ENCODE measurements at places on chromosomes 7 and 10. TPM values are rescaled to one million over a fixed set of nuclear protein-coding genes. Genes with fewer than 3 reads are reported as not detected.

DNA sequence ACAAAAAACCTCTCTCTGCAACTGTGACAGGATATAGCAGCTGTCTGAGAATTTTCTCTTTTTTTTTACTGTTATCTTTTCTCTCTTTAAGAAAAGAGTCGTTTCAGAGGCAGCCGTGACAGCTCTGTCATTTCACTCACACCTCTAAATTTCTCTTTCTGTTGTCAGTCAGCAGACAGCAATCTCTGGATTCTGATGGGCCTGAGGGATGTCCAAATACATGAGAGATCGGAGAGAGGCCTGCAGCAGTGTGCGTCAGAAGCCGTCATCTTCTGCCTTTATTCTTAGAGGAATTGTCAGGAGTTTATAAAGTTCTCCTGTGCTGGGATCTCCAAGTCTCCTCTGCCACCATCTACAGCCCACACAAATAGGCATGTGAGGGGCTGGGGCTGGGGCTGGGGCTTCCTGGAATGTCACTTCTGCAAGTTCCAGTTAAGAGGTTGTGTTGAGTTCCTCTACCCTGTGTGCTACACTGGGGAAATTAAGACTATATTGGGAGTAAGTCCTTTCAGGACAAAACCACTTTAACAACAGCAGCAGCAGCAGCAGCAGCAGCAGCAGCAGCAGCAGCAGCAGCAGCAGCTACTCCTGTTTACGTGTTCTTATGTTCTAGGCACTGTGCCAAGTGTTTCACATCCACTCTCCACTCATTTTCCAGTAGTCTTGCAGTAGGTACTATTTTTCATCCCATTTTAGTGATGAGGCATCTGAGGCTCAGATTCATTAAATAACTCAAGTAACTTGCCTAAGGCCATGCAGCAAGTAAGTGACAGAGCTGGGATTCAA, 541.3 kb downstream of the LRMDA start:
- no peak for DNase-seq
- no peaks in the 10 kb centered on the region for H3K27me3 ChIP-seq
- H3K36me3 ChIP-seq = no peaks in the 10 kb centered on the region
- H3K4me3 ChIP-seq = no peak overlapping the region
- no peak overlapping the region for H3K27ac ChIP-seq

- no peak overlapping the region for H3K4me3 ChIP-seq
- no peaks in the 10 kb centered on the region for H3K4me1 ChIP-seq
- DNase-seq = no peak
- no peaks in the 10 kb centered on the region for H3K27me3 ChIP-seq
- H3K27ac ChIP-seq = no peak overlapping the region
- no peaks in the 10 kb centered on the region for H3K36me3 ChIP-seq
These were observed 64.0 kb upstream of the CDK1 start for GRCh38 chr10:60714233-60714632.

DNA sequence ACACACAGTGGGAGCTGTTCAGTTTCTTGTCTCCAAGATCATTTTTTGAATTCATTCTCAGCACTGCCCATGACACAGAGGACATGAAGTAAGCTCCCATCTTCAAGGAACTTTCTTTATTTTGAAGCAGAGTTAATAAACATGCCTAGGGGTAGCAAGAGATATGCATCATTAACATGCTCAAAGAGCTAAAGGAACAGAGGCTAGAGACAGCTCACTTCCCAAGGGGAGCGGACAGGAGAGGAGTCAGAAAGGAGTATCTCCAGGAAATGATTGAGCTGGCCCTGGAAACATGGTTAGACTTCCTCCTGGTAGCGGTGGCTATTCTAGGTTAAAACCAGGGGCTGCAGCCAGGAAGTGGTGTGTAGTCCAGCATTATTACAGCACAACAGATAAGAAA, 135.9 kb downstream of the GPAM start:
- no peak overlapping the region for H3K4me3 ChIP-seq
- no peaks in the 10 kb centered on the region for H3K27me3 ChIP-seq
- DNase-seq = no peak
- H3K27ac ChIP-seq = no peak overlapping the region

GRCh38 chr10:119199231-119199992, 8.0 kb upstream of the GRK5 start:
- H3K36me3 ChIP-seq = no peaks in the 10 kb centered on the region
- no peaks in the 10 kb centered on the region for H3K27me3 ChIP-seq
- no peaks in the 10 kb centered on the region for H3K4me1 ChIP-seq
- no peak overlapping the region for H3K27ac ChIP-seq
- DNase-seq = peak; percentile 63

- no peak overlapping the region for H3K4me3 ChIP-seq
- no peaks in the 10 kb centered on the region for H3K27me3 ChIP-seq
- H3K36me3 ChIP-seq = peaks cover 7% of the 10 kb centered on the region
- DNase-seq = no peak
- H3K27ac ChIP-seq = no peak overlapping the region
These were observed 24.8 kb downstream of the ZC3HAV1 start for GRCh38 chr7:139084709-139085108.

- no peak overlapping the region for H3K27ac ChIP-seq
- no peaks in the 10 kb centered on the region for H3K27me3 ChIP-seq
- no peaks in the 10 kb centered on the region for H3K4me1 ChIP-seq
- no peak for DNase-seq
- H3K4me3 ChIP-seq = no peak overlapping the region
These were observed 445.0 kb downstream of the PTPRN2 start for GRCh38 chr7:158142657-158143056.

- no peaks in the 10 kb centered on the region for H3K27me3 ChIP-seq
These were observed at the start of gene HK1 for GRCh38 chr10:69278446-69278963. Gene HK1, plus strand, starts transcription at chr10:69278496.

GRCh38 chr7:12609561-12609960, 39.0 kb downstream of the SCIN start:
- no peaks in the 10 kb centered on the region for H3K4me1 ChIP-seq
- no peak overlapping the region for H3K27ac ChIP-seq
- no peak overlapping the region for H3K4me3 ChIP-seq
- DNase-seq = no peak
- no peaks in the 10 kb centered on the region for H3K36me3 ChIP-seq

GRCh38 chr7:142308326-142308725, 50.5 kb upstream of the PRSS58 start:
- H3K27me3 ChIP-seq = no peaks in the 10 kb centered on the region
- no peak for DNase-seq
- no peaks in the 10 kb centered on the region for H3K4me1 ChIP-seq
- no peak overlapping the region for H3K27ac ChIP-seq
- H3K36me3 ChIP-seq = no peaks in the 10 kb centered on the region

GRCh38 chr7:2713370-2713769, 25.4 kb downstream of the AMZ1 start:
- no peak for DNase-seq
- H3K27me3 ChIP-seq = no peaks in the 10 kb centered on the region
- H3K36me3 ChIP-seq = no peaks in the 10 kb centered on the region
- no peak overlapping the region for H3K27ac ChIP-seq
- H3K4me1 ChIP-seq = peaks cover 3% of the 10 kb centered on the region

DNA sequence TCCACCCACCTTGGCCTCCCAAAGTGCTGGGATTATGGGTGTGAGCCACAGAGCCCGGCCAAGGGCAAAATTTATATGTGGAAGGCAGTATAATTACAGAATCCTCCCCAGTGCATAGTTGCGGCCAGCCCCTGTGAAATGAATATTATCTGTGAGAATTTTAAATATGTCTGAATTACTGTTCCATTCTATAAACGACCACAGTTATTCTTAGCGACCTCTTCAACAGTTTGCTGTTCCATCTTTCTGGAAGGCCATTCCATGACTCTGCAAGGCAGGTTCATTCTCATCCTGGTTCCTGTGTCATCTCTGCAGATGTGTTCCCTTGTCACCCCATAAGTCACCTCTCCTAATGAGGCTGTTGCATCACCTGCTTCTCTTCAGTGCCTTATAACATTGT, 90.7 kb downstream of the CCDC3 start:
- no peaks in the 10 kb centered on the region for H3K36me3 ChIP-seq
- no peaks in the 10 kb centered on the region for H3K27me3 ChIP-seq
- no peaks in the 10 kb centered on the region for H3K4me1 ChIP-seq
- no peak overlapping the region for H3K27ac ChIP-seq
- no peak for DNase-seq

GRCh38 chr10:78116361-78116760, 82.7 kb downstream of the RPS24 start:
- no peaks in the 10 kb centered on the region for H3K36me3 ChIP-seq
- no peaks in the 10 kb centered on the region for H3K27me3 ChIP-seq
- H3K4me3 ChIP-seq = no peak overlapping the region
- no peak for DNase-seq
- H3K27ac ChIP-seq = no peak overlapping the region
- H3K4me1 ChIP-seq = no peaks in the 10 kb centered on the region

- no peak overlapping the region for H3K4me3 ChIP-seq
- H3K4me1 ChIP-seq = no peaks in the 10 kb centered on the region
- H3K27ac ChIP-seq = peak overlapping the region; percentile 54
- DNase-seq = no peak
- no peaks in the 10 kb centered on the region for H3K27me3 ChIP-seq
These were observed 89.8 kb downstream of the CREM start for GRCh38 chr10:35216303-35216905.

- H3K36me3 ChIP-seq = no peaks in the 10 kb centered on the region
- no peak overlapping the region for H3K27ac ChIP-seq
- H3K4me1 ChIP-seq = no peaks in the 10 kb centered on the region
- H3K4me3 ChIP-seq = no peak overlapping the region
- no peaks in the 10 kb centered on the region for H3K27me3 ChIP-seq
These were observed 32.1 kb upstream of the ADO start for GRCh38 chr10:62772186-62772974.

- DNase-seq = no peak
- H3K4me3 ChIP-seq = no peak overlapping the region
- no peak overlapping the region for H3K27ac ChIP-seq
- H3K4me1 ChIP-seq = no peaks in the 10 kb centered on the region
These were observed 569.1 kb downstream of the ANKRD7 start for GRCh38 chr7:118793582-118793981.

DNA sequence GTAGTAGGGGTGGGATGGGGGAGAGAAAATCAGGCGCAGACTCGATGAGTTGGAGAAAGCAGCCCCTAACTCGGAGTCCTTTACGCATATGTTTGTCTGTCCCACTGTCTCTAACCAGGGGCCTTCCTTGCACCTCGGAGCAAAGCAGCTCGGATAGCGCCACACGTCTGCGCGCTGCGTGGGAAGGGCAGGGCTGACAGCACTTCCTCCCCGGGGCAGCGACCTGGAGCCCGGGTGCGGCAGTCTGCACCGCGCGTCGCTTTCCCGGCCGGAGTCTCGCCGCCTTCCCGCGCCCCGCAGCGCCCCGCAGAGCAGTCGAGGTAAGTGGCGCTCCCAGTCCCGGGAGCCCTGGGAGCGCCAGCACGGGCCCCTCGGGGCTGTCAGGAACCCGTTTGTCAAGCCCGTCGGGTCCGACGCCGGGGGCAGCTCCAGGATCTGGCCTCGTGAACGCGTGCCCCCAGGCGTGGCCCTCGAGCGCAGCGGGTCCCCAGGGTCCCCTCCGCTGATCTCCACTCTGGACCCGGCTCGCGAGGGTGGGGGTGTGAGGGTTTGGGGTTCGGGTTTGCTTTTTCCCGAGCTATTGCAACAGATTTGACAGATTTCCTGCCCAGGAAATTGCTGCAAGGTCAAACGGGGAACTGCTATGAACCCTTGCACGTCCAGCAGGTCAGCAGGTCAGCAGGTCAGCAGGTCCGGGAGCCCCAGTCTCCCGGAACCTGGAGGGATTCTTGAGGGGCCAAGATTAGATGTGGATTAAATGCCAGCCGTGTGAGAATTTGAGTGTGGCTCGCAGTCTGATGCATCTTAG, 597 bp downstream of the APBB1IP start:
- H3K27ac ChIP-seq = peak overlapping the region; percentile 84
- H3K36me3 ChIP-seq = no peaks in the 10 kb centered on the region
- H3K4me3 ChIP-seq = peak overlapping the region; percentile 67
- H3K4me1 ChIP-seq = no peaks in the 10 kb centered on the region
- DNase-seq = no peak

GRCh38 chr7:100373261-100373831, at the start of gene PILRA:
Gene PILRA, plus strand, starts transcription at chr7:100373487. Its CDS starts 170 bp downstream, at chr7:100373657.
- H3K36me3 ChIP-seq = no peaks in the 10 kb centered on the region
- no peak within 1 kb of the TSS for H3K27ac ChIP-seq
- no peak for DNase-seq
- H3K4me3 ChIP-seq = peak within 1 kb of the TSS; percentile 3
- no peaks in the 10 kb centered on the region for H3K4me1 ChIP-seq
- H3K27me3 ChIP-seq = no peaks in the 10 kb centered on the region

GRCh38 chr10:102677331-102678067, 33.2 kb downstream of the TRIM8 start:
- H3K4me1 ChIP-seq = peaks cover 13% of the 10 kb centered on the region
- no peak overlapping the region for H3K4me3 ChIP-seq
- H3K36me3 ChIP-seq = no peaks in the 10 kb centered on the region
- H3K27me3 ChIP-seq = no peaks in the 10 kb centered on the region
- peak overlapping the region; percentile 85 for H3K27ac ChIP-seq
- no peak for DNase-seq

DNA sequence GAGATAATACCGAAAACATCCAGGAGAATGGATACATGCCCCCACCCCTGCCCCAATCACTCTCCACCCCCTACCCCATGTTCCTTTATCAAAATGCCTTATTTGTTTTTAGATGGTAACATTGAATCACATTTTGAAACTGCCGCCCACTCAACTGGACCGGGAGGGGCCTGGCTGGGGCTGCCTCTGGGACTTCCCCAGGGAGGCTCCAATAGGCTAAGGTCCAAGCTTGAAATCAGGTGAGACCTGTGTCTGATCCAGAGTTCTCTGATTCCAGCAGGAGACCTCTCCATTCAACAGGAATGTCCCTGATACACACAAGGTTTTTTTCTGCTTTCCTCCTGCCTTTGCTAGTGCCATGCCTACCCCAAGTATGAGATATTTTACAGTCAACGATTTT, 43.8 kb upstream of the ACSL5 start:
- no peaks in the 10 kb centered on the region for H3K27me3 ChIP-seq
- no peaks in the 10 kb centered on the region for H3K36me3 ChIP-seq
- H3K4me3 ChIP-seq = no peak overlapping the region
- no peak overlapping the region for H3K27ac ChIP-seq
- DNase-seq = no peak

DNA sequence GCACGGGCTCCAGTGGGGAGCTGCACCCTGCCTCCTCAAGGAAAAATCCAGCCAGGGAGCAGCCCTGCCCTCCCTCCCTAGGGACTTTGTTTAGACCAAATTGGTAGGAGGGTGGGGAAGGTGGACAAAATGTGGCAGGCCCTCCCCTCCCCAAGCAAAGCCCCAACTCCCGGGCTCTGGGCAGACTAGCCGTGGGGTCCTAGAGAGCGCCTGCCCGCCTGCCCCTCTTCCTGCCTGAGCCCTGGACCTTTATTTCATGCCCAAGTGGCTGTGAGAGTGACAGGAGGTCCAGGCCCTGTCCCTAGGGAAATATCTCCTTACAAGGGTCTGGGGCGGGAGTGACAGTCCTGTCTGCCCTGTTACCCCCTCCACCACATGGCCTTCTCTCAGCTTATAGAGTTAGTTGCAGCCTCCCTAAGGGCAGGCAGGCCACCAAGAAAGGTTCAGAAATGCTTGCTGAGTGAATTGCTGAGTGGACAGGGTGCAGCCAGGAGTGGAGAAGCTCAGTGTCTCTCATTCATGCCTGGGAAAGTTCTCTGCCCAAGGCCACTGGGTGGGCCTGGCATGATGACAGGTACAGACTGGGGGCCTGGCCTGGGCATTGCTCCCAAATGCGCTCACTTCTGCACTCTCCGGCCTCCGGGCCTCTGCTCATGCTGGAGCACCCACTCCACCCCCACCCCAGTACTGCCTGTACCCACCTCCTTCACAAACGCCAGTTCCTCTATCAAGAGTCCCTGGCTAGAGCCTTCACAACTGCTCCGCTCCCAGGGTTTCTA, 25.2 kb downstream of the DNAJB12 start:
- no peaks in the 10 kb centered on the region for H3K36me3 ChIP-seq
- peak overlapping the region; percentile 78 for H3K27ac ChIP-seq
- no peak overlapping the region for H3K4me3 ChIP-seq
- H3K4me1 ChIP-seq = peaks cover 43% of the 10 kb centered on the region
- no peaks in the 10 kb centered on the region for H3K27me3 ChIP-seq

Gene PFKP
- total RNA-seq = 16.0 TPM

Gene ODAD2
- total RNA-seq = 0.29 TPM

Gene HOXA5
- total RNA-seq = 22.6 TPM

Gene BICC1
- 35.5 TPM for total RNA-seq
